Stimulated activated CD4-positive, alpha-beta T cell treated with anti-CD3 and anti-CD28 coated beads, Interleukin-12 subunit alpha, Interleukin-12 subunit beta, amount 100 ng/mL, for 4 hours (primary cell): ENCODE measurements at places on chromosomes 12 and 14.
A peak's percentile ranks its signal among the peaks of the same experiment; 100 is the strongest.

GRCh38 chr12:19034937-19035336, 94.6 kb upstream of the PLEKHA5 start:
- DNase-seq = no peak

- DNase-seq = no peak
Measured at GRCh38 chr12:27549801-27550652, 26.0 kb downstream of the PPFIBP1 start.

DNA sequence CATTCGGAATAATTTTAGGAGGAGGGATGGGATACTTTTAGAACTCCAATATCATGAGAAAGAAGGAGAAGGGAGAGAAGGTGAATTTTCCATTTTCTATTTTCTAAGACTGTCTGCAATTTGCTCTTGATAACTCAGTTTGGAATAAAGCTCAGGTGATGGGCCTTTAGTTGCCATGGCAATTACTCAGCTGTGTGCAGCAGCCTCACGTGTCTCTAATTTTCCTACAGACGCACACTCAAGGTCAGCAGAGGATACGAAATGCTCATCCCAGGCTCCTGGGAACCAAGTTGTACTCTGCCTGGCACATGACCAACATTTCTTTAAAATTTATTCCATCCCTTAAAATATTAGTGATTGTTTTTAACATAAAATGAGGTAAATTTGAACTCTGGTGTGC, 76.7 kb downstream of the TTC8 start:
- no peak for DNase-seq

GRCh38 chr14:26286081-26286912, 311.5 kb downstream of the NOVA1 start:
- DNase-seq = no peak

- no peak for DNase-seq
Measured at GRCh38 chr12:2488131-2488530, 306.6 kb upstream of the FKBP4 start.

GRCh38 chr12:115354007-115354890, 670.3 kb upstream of the TBX3 start:
- no peak for DNase-seq

DNA sequence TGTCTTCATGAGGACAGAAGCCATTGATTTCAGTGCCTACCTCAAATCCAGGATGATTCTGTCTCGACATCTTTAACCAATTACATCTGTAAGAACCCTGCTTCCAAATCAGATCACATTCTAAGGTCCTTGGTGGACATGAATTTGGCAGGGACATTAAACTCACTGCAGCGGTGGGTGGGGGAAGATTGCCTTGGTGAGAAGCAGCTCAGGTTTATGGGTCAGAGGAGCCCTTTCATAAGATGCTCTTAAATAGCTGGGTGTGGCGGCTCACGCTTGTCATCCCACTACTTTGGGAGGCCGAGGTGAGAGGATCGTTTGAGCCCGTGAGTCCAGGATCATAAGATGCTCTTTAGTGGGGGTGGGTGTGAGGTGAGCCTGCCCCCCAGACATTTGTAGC, 42.9 kb downstream of the ELK3 start:
- DNase-seq = no peak

DNA sequence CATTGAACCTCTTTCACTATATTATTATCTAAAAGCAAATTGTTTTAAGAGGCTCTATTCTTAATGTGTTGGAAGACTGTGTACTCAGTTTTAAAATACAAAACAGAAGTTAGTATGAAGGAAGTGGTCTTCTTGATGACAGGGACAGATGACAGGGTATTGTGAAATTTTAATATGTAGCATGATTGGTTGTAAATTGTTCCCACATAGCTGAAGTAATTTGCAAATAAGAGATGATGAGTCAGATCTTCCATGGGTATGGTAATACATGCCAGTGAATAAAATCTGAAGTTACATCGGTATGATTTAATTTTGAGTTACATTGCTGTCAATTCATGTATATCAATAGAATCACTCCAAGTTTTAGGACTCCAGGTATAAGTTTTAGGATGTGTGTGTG, 454.8 kb downstream of the AEBP2 start:
- DNase-seq = no peak

DNA sequence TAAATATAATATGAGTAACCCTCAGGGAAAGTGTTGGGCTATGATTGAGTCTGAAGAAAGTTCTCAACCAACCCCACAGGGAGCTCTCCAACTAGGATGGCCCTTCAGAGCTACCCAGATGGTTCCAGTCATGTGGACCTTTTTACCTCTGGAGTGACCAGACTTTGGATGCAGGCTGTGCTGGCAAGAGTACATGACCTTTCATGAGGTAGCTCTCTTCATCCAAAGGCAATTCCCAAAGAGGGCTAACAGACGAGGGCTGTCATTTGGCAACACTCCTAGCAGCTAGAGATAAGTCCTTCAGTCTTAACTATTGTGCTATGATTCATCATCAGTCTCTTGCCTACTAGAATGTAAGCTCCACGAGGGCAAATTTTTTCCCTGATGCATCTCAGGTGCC, 75.4 kb downstream of the DUSP6 start:
- DNase-seq = no peak

DNA sequence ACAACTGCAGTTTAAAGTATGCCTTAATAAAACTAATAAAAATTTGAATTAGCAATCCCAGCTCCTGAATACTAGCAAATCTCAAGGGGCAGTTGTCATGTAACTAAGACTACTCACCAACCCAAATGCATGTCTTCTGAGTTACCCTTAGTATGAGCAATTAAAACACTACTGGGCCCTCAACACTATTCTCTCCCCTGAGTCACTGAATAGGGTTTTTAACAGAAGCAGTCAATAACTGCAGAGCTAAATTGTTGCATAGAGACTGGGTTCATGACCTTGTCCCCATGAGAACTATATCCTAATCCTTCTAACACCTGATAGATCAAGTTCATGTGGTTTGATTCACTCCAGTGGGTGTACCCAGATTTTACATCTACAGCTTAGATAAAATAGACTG, 38.8 kb downstream of the MDM1 start:
- DNase-seq = no peak

GRCh38 chr14:35480119-35480769, 53.7 kb upstream of the INSM2 start:
- DNase-seq = no peak

DNA sequence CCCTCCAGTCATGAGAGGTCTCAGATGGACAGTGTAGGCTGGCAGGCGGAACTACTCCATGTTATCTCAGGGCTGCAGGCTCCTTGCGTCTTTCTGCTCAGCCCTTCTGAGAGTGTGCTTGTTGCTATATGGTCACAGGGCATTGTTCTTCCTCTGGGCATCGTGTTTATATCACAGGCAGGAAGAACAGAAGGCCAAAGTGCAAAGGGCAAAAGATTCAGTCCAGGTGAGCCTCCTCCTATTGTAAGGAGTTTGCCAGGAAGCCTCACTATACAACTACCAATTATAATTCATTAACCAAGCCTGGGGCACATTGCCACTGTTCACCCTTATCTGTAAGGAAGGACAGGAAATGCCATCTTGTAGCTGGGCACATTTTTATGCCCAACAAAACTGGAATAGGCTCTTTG, 195.5 kb upstream of the KITLG start:
- DNase-seq = no peak

- no peak for DNase-seq
Measured at GRCh38 chr14:103803661-103804060, 43.7 kb downstream of the PPP1R13B start.

DNA sequence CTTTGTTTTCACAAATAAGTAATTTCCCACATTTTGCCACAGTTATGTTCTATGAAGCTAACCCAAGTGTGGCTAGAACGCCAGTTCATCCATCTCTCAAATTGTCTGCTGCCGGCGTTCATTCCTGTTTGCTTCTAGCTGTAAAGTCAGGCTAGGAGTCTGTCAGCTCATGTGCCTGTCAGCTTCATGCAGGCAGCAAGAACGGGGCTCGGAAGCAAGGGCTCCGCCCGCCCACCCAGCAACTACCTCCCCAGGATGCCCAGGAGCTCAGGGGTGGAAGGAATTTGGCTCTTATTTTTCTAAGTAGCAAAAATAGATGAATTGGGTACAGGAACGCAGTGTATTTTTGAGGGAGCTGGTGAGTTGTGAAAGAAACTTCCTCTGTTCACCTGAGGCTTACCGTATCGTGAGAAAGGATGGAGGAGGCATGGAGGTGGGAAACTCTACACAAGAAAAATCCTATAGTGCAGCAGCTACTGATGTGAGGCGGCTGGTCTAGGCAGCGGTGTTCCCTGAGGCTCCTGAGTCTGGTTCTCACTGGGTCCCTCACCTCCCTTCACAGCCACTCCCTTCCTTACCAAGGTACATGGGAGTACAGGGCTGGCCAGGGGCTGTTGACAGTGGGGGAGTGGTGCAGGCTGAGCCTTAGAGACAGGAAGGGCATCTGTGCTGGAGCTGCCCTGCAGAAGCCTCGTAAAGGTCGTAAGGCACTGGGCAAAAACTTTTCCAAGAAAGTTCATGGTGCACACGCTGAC, 54.5 kb upstream of the AMN start:
- DNase-seq = no peak

GRCh38 chr12:2582631-2583030, 212.1 kb upstream of the FKBP4 start:
- no peak for DNase-seq

- no peak for DNase-seq
Measured at GRCh38 chr12:71071536-71072097, 86.2 kb downstream of the TSPAN8 start.

GRCh38 chr12:87511371-87511770, 517.8 kb downstream of the C12orf50 start:
- no peak for DNase-seq

GRCh38 chr14:22531451-22532344, 57.3 kb downstream of the DAD1 start:
- DNase-seq = no peak

DNA sequence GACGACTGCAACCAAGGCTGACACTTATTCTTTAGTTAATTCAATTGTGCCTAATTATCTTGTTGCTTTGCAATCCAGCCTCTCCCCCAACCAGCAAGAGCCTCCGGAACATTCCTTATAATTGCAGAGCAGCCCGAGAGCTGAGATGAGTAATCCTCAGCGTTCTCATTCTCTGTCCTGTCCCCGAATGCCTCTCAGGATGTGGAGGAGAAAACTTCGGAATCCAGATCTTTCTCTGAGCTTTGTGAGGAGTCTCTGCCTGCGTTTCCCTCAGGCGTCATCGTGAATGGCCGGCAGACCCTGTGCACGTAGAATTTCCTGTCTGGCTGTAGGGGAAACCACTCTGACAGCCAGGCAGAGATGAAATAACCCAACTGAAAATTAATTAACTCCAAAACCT, 160.5 kb upstream of the DIO3 start:
- no peak for DNase-seq

GRCh38 chr12:128790221-128790620, 33.5 kb downstream of the SLC15A4 start:
- DNase-seq = no peak

- no peak for DNase-seq
Measured at GRCh38 chr12:34604631-34605509, 582.6 kb downstream of the ALG10 start.

DNA sequence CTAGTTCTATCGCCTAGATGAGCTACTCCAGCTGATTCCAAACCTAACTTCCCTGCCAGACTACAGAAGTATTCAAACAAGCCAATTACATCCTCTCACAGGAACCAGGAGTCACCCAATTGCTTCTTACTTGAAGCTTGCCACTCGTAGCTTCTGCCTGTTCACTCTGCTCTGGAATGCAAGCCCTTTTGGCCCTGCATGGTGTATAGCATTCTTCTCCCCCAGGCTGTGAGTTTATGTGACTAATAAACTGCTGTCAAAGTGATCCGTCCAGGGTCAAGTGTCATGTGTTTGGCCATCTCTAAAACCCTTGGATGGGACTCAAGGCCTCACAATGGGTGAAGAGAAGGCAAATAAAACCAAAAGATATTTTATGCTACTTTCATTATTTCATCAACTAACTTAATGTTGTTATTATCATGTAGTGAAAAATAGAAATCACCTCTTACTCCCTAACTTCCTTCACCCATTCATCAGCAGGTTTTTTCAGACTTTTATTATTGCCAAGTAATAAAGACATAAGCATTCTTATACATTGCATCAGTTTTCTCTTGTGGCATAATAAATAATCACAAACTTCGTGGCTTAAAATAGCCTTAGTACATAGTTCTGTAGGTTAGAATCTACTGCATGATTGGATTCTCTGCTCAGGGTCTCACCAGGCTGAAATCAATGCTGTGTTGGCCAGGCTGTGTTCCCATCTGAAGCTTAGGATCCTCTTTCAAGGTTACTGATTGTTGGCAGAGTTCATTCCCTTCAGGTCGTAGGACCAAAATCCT, 1981.7 kb upstream of the FLRT2 start:
- no peak for DNase-seq

DNA sequence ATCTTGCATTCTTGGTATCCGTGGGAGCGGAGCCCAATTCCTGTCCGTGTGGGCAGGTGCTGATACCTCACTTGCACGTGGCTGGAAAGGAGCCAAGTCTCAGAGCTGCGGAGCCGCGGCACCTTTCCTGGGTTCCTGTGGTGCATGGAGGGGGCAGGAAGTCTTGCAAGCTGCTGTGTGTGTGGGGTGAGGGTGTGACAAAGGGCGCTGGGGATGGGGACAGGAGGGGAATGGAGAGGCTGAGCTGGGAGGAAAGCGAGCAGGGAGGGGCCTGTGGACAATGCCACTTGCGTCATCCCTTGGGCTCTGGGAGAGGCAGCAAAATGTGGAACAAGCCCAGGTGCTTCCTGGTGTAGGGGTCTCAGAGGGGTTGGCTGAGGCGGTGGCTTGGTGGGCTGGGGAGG, 86.7 kb downstream of the CALM1 start:
- DNase-seq = peak; percentile 17

- no peak for DNase-seq
Measured at GRCh38 chr12:96029826-96030225, 5.6 kb downstream of the LTA4H start.

GRCh38 chr12:52007158-52007921, 594 bp downstream of the TAMALIN start:
- DNase-seq = peak; percentile 45

DNA sequence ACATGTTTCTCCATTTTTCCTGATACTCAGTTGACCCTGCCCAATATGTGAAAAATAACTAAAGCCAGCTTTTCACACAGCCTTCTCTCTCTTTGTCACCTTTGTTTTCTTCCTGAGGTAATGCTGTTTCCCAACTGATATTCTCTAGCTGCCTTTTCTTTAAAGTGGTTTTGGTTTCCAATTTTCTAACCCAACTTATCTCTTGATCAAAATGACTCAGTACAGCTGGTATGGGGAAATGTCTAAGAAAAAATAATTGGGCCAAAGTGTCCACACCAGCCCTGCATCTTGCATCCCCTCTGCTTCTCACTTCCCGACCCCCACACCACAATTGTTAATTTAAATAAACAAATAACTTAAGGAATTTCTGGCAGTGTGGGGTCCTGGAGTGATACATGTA, 193.8 kb downstream of the SYT1 start:
- no peak for DNase-seq
